ENCODE measurements at places on chromosomes 4 and X.

DNA sequence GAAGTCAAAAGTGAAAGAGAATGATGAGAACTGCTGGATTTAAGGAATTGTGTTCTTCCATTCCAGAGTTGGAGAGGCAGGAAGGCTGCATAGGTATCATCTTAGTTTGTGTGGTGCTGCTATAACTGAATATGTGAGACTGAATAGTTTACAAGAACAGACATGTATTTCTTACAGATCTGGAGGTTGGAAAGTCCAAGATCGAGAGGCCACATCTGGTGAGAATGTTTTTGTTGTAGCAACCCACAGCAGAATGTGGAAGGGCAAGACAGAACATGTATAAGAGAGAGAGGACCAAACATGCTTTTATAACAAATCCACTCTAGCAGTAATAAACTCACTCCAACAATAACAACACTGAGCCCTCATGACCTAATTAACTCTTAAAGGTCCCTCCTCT, 408.6 kb downstream of the FAM47B start:
- DNase-seq: no peak

DNA sequence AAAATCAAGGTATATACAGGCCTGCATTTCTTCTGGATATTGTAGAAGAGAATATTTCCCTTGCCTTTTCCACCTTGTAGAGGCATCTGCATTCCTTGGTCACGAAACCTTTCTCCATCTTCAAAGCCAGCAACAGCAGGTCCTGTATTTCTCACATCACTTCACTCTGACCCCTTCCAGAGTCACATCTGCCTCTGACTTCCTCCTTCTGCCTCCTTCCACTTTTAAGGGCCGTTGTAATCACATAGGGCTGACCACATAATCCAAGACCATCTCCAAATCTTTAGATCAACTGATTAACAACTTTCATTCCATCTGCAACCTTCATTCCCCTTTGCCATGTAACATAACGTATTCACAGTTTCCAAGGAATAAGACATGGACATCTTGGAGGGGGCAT, 38.3 kb upstream of the NDP start:
- DNase-seq: no peak

- no peak for DNase-seq
These were observed 27.4 kb downstream of the ATOH1 start for GRCh38 chr4:93855926-93856325.

- no peak for DNase-seq
These were observed 25.4 kb upstream of the METAP1 start for GRCh38 chr4:98969878-98970785.

- no peak for DNase-seq
These were observed 94.1 kb upstream of the FAM9B start for GRCh38 chrX:9127986-9128385.

DNA sequence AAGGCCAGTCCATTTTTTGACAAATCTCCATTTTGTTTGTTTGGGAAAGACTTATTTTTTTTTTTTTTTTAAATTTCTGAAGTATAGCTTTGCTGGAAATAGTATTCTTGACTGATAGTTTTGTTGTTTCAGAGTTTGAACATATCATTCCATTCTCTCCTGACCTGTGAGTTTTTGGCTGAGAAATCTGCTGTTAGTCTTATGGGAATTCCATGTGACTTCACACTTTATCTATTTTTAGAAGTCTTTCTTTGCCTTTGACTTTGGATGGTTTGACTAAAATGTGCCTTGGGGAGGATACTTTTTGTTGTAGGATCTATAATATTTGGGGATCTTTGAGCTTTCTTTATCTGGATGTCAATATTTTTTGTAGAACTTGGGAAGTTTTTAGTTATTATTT, 10.7 kb upstream of the ADAM29 start:
- no peak for DNase-seq

DNA sequence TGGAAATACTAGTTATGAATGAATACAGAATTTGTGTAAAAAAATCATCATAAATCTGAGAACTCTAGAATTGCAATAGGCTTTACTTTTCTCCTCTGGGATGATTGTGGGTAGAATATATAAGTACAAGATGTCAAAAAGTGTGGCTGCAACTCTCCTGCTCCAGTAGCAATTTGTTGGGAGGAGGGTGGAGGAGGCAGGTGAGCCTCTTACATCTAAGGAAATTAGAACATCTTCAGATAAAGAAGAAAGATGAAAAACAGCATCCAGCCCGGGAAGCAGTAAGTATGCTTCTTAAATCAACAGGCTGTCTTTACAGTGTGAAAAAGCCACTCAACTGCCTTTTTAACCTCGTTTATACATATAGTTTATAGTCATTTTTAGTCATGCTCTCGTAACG, 83.7 kb downstream of the ATP8A1 start:
- no peak for DNase-seq

GRCh38 chr4:144954230-144954629, 143.8 kb downstream of the ANAPC10 start:
- no peak for DNase-seq

- DNase-seq: no peak
These were observed 23.9 kb upstream of the MSN start for GRCh38 chrX:65643531-65644052.

DNA sequence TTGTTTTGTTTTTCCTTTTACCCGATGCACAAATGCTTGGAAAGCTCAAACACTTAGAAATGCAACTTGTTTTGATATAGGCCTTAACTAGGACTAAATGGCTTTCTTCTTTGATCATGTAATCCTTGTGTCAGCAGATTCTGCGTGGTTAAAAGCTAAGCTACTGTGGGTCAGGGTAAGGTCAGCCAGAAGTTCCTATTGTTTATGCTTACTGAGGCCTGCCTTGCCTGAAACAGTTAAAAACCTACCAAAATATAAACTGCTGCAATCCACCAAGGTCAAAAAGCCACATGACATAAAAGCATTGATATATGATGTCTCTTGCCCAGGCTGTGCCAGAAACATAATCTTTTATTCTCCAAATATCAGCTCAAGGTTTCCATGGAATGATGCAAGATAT, 223.4 kb downstream of the FAM47B start:
- DNase-seq: no peak

DNA sequence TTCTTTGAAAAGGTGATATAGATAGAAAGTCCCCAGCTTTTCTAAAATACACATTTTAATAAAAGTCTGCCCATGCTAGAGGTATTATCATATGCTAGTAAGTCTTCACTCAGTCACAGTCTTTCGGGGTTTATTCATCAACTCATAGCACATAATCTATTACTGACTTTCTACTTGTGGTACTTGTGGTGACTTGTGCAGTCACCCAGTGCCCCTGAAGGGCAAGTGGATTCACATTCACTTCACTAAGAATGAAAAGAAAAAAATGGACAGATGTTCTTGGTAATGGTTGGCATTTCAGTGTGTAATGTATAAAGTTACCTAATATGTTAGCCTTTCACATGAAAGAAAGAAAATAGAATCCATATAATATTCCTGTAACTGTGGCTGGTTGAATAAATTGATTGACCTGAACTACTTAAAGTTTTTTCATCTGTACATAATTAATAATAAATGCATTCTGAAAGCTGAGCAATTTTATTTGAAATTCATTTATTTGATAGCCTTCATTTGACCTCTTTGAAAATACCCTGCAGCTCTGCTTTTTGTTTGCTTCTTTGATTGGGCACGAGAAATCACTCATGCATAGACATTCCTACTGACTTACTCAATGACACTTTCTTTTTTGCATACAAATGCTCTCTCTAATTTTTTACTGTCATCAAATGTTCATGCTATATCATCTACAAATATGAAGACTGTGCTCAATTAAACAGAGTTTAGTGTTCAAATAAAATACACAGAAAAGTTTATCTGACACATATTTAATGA, 39.5 kb upstream of the ZNF330 start:
- no peak for DNase-seq

- DNase-seq: no peak
These were observed 41.1 kb downstream of the AMMECR1 start for GRCh38 chrX:110276778-110277177.

- DNase-seq: no peak
These were observed 144.4 kb upstream of the GATB start for GRCh38 chr4:151905197-151905596.

GRCh38 chrX:155070663-155070974, 317 bp downstream of the CMC4 start:
- DNase-seq: peak; percentile 18

DNA sequence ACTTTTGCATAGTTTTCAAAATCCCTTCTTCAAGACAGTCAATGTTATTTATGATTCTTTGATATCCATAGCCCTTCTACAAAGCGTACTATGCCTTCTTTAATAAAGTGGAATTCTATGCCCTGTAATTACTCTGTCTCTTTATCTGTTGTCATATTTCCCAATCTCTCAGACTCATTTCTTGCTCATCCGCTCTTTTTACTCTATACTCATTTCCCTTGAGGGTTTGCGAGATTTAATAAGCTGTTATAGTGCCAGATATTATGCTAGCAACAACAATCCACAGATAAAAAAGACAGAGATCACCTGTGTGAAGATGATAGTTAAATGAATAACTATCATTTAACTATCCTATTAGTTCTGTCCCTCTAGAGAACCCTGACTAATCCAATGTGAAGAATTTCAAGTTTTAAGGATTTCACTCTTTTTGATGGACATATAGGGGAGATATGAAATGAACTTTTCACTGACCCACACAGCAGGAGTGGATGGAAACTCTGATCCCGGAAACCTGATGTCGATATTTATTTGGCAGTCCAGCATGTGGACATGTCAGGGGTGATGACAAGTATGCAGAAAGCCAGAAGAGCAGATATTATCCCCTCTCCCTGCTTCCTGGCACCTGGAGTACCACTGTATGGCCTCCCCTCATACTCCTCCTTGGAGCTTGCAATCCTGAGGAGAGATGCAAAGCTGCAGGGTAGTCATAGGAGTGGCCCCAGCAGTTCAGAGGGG, 49.7 kb downstream of the TMEM156 start:
- DNase-seq: no peak

- no peak for DNase-seq
These were observed 52.8 kb downstream of the TBC1D14 start for GRCh38 chr4:6962211-6963041.

GRCh38 chrX:154979629-154980028, 42.9 kb downstream of the F8 start:
- DNase-seq: no peak

DNA sequence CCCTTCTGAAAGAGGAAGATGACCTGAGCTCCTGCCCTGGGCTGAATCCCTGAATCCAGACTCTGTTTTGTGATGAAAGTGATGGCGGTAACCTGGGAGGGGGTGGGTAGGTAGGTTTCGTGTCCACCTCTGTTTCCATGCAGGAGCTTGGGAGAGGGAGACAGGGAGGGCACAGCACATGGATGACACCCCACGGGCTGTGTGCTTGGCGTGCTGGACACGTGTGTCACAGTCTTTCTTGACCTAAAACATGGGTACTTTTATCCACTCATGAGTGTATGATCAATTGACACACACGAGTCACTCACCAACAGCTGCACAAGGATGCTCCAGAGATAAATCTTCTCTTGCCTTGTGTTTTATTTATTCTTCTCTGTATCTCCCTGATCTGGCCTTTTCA, 111.5 kb downstream of the DHRSX start:
- DNase-seq: no peak

- no peak for DNase-seq
These were observed 13.2 kb downstream of the SNX25 start for GRCh38 chr4:185222598-185222997.

DNA sequence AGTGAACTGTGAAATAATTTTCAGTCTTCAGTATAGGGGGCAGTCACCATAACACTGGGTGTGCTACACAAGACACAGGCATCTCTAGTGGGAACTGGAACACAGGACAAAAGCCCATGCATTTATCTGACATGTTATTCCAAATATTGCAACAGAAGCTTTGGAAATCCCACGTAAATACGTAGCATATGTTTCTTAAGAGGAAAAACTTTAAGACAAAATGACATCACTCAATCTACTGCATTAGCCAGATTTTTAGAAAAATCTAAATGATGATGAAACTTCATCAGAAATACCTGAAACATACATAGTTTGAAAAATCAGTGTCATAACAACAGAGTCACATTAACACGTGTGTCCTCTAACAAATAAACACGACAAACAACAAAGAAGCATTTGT, 14.5 kb downstream of the SHISA3 start:
- no peak for DNase-seq

DNA sequence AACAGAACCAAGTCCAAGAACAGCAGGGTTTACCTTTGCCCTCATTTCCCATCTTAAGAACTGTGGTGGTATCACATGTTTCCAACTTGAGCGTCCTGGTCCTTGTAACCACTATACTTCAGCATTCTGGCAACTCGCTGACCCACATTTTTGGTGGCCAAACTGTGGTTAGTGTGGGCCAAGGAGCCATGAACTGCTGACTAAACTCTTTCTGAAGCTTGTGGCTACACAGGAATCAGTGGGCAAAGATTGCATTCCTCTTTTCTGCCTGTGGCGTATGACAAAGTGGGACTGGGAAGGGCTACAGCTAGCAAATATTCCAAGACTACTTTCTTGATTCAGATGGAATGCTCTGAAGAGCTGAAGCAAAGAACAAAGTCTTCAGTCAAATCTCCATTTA, 106.3 kb upstream of the MID1 start:
- peak; percentile 19 for DNase-seq

DNA sequence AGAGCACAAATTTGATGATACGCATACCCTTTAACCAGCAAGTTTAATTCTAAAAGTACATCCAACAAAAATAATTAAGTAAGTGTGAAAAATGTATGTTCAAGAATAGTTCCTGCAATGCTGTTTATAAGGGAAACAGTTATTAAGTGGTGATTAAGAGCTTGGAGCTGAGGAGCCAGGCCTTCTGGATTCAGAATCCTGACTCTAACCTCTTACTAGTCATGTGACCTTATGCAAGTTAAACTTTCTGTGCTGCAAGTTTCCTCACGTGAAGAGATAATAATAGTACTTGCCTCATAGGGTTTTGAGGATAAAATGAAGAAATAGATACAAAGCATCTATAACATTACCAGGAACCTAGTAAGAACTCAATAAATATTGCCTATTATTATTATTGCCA, 77.7 kb downstream of the FAM13A start:
- DNase-seq: no peak

GRCh38 chrX:69510914-69511513, 6.9 kb downstream of the NALF2 start:
- no peak for DNase-seq

DNA sequence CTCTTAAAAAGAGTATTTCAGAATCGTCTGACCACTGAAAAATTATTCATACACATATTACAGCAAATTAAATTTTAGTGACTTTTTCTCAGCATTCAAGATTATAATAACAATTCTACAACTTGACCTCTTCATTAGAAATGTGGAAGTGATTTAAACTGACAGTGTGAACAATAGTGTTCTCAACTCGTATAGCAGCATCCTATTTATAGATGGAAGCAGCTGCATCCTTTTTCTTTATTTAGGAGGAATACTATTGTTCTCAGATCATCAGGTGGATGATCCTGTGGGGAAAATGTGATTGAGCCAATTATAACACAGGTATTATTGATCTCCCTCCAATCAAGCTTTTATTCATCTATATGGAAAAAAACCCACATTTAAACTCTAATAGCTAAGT, 56.7 kb downstream of the RAPGEF2 start:
- no peak for DNase-seq

GRCh38 chrX:135973548-135974278, at the start of gene MMGT1:
Gene MMGT1 (minus strand): TSS chrX:135973988. CDS start chrX:135973675, 313 bp downstream.
- peak; percentile 76 for DNase-seq
